ENCODE measurements at places on chromosomes 7 and 10.

GRCh38 chr10:90354914-90355313 is 502.9 kb downstream of the HTR7 start:
- no peak for DNase-seq

- DNase-seq = no peak
These were observed 121.4 kb downstream of the ZFAND4 start for GRCh38 chr10:45550903-45551786.

GRCh38 chr7:151762583-151763245 is 114.2 kb downstream of the PRKAG2 start:
- no peak for DNase-seq

DNA sequence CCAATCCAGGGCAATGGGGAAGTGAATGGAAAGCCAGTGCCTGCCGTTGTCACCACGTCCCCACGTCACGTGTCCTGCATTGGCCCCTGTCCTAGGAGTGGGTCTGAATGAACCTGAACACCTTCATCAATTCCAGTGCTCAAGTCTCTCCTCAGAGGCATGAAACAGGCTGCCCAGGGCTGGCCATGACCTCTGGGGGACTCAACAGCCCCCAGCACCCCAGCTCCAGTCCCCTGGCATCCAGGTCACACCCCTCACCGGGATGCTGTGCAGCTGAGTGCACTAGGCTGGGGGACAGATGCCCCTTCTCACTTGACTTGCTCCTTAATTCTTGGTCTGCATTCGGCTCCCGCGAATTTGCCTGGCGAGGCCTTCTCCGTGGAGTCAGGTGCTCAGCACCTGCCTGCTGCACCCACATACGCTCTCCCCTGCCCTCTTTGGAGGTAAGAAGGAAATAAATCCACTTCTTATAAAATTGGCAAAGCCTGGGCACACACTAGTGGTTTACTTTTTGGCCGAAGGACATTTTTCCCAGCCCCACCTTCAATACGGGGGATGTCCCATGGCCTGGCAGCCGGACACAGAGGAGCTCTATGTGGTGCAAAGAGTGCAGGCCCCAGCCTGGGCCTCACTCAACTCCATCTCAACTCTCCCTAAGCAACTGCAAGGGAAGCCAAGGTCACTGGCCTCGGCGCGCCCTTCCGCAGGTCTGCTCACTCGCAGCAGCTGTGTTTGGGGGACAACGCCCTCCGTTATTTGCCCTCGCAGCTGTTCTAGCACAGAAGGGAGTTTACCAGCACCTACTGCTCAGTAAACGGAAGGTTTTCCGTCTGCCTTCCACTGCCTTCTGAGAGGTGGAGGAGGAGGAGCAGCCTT is 77.6 kb upstream of the SHH start:
- DNase-seq = no peak

DNA sequence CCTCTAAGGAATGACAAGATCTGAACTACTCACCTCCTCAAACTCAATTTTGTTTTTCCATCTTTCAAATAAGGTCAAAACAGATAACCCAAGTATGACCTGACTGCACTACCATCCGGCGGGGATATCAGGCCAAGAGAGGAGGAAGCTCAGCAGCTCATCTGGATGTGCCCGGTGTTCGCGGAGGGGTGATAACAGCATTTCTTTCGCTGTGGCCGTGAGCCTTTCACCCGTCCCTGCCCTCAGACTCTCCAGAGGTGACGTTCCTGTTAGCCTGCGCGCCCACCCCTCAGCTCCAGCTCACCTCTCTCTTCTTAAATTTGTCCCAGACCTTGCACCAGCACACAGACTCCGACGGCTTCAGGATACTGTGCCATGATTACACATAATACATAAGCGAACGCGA is 526 bp downstream of the ZNF248 start:
- DNase-seq = no peak

GRCh38 chr10:49759787-49760551 is 2.2 kb downstream of the OGDHL start:
- DNase-seq = no peak

DNA sequence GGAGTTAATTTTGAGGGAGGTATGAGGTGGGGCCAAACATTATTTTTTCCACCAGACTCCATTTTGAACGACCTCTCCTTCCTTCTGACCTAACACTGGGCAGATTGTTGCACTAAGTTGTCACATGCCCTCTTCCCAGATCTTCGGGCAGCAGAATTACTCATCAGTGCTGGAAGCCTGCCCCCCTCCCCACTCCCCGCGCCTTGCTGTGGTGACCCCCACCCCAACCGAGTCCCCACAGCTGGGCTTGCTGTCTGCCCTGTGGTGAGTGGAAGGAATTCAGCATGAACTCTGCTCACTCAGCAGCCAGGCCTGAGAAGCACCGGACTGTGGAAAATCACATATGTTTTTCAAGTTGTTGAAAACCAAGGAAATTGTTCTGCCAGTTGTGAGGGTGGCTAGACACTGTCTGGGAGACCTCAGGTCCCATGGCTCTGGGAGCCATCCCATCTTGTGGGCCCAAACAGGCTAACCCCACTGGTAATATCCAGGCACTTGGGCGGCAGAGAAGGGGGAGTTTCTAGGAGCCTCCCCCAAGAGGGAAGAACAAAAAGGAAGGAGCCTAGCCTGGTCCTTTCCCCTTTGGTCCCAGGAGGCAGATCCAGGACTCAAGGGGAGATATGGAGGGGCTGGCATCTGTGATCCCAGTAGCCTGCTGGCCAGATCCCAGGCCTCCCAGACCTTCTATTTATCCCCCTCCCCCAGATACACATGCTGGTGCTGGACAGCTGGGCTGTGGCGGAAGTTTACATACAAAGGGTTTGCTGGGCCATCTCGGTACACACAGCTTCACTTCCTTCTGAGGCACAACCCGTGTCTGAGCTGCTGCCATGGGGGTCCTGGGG is 3.5 kb upstream of the AEBP1 start:
- no peak for DNase-seq

- DNase-seq = no peak
These were observed 139.0 kb downstream of the CREB5 start for GRCh38 chr7:28551331-28551730.

GRCh38 chr10:112307358-112308124 is 24.3 kb downstream of the TECTB start:
- no peak for DNase-seq

DNA sequence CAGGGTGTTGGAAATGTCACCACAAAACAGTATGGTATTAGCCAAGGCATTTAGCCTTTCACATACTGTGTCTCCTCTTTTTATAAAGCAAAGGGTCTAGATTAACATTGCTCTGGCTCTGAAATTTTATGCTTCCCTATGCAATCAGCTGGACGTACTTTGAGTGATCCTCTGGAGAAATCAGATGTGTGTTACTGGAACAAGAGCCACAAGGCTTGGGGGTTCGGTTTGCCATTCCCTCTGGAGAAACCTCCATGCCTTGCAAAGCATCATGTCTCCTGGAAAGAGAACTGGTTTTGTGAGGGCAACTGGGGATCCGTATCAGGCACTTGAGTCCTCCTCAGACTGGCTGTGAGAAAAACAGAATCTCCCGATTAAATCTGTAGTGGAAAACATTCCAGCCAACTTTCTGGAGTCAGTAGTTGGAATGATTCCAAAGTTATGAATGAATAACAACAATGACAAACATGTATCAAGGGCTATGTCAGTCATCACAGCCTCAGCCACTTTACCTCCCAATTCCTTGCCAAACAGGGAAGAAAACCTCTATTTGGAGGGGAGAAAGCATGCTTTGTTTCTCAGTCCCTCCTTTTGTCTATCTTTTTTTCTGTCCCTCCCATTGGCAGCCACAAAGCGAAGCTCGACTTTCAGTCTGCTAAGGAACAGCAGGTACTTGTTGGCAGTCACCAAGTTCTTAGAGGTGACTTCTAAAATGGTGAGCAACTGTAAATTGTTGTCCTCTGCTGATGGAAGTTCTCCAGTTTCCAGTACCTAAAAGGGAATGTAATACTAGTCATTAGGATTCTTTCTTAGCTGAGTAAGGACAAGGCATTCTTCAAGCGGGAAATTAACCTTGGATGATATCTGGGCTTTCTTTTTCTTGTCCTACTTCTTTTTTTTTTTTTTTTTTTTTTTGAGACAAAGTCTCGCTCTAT is 864.8 kb upstream of the AUTS2 start:
- no peak for DNase-seq

- DNase-seq = no peak
These were observed 110.0 kb upstream of the ADARB2 start for GRCh38 chr10:1847361-1847760.

- no peak for DNase-seq
These were observed 25.9 kb downstream of the TRUB1 start for GRCh38 chr10:114963908-114964307.

Data from NCI-H2081 treated with DMSO at 0.1 percent for 48 hours (cell line).